GM10248 (cell line): ENCODE measurements at places on chromosomes 6 and 20.
A peak's percentile ranks its signal among the peaks of the same experiment; 100 is the strongest.

GRCh38 chr20:26169506-26169905 is 472.9 kb upstream of the ZNF337 start:
- no peak for DNase-seq

DNA sequence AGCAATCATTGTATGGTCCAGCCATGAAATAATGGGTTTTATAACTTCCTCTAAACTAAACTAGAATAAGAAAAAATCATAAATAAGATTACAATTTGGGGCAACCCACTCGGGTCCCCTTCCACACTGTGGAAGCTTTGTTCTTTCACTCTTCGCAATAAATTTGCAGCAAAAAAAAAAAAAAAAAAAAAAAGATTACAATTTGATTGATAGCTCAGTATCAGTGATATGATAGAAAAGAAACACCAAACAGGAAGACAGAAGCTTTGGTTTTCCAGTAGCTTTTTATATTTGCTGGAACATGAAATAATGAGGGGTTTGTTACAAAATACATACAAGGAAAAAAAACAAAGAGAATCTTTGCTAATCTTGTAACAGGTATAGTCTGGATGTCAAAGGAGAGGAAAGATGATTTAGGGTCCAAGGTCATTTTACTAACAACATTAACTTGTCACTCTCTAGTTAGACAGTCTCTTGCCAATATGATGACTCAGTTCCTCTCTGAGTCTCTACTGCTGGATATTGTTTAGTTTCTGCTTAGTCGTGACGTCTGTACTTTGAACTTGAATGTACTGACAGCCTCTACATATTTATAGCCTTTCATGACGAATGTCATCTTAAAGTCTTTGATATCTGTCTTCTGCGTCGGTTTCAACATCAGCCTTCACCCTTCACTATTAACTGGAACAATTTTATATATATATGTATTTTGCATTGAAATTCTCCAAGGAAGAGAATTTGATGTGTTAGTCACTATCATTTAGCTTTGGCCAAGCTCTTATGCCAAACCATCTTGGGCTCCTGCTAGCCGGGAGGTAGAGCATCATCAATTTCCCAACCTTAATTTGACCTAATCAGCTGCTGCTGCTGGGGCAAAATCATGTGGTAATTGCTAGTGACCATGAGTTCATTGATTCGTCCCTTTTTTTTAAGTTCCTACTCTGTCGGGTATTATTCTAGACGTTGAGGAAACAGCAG is 213.1 kb upstream of the STXBP5 start:
- no peak for DNase-seq

DNA sequence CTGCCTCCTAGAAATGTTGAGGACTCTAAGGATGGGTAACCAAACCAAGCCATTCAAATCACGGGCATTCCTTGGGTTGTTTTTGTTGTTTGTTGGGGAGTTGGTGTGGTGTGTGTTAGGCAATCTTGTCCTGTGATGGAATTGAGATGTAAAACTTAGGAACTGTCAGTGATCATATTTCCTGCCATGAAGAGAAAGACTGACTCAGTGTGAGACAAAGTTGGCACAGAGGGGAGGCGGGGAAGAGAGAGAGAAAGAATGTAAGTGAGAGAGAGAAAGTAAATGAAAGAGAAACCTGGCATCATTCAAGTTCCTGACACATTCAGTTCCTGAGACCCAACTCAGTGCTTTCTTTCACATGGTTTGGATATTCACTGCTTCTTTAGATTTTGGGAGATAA is 21.6 kb upstream of the FBXO30 start:
- DNase-seq: no peak

- peak; percentile 44 for DNase-seq
These were observed 53.9 kb upstream of the SCML4 start for GRCh38 chr6:107877968-107878367.

DNA sequence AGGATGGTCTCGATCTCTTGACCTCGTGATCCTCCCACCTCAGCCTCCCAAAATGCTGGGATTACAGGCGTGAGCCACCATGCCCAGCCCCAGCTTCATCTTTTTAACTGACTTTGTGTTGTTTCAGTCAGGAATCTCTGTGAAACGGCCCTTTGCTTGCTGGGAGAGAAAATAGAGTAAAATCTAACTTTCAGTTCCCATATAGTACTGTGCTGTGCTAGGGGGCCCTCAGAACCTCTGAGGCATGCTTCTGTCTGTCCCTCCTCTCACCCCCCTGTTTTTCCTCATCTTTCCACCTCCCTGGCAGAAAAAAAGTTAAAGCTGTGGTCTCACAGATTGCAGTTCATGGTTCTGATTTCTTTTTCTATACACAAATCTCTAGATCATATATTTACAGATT is 48.4 kb downstream of the LRP11 start:
- peak; percentile 49 for DNase-seq

DNA sequence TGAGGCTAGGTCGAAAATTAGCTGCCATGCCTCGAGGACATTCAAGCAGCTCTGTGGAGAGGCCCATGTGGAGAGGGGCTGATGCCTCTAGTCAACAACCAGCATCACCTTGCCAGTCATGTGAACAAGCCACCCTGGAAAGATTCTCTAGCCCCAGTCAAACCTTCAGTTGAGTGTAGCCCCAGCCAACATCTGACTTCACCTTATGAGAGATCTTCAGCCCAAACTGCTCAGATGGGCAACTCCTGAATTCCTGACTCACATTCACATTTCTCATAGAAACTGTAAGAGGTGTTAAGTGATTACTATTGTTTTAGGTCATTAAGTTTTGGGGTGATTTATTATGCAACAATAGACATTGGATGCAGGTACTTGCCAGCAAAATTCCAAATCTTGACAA is 44.9 kb downstream of the GJA10 start:
- DNase-seq: no peak

GRCh38 chr6:118718903-118719302 is 67.5 kb upstream of the CEP85L start:
- no peak for DNase-seq

DNA sequence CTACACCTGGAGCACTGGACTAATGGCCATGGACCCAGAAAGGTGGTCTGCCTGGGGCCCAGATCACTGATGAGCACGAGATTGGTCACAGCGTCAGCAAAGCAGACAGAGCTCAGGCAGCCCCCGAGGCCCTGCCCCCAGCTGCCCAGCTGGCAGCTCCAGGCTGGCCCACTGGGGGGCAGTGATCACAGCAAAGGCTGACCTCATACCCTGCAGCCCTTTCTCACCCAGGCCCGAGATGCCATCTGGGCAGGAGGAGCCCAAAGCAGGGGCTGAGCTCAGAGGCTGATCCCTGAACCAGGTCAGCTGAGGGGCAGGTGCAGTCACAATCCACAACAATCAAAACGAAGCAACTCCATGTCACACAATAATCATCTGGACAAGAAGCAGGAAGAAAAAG is 4.1 kb downstream of the MAP1LC3A start:
- DNase-seq: no peak

GRCh38 chr20:8524101-8525016 is 392.3 kb downstream of the PLCB1 start:
- no peak for DNase-seq

DNA sequence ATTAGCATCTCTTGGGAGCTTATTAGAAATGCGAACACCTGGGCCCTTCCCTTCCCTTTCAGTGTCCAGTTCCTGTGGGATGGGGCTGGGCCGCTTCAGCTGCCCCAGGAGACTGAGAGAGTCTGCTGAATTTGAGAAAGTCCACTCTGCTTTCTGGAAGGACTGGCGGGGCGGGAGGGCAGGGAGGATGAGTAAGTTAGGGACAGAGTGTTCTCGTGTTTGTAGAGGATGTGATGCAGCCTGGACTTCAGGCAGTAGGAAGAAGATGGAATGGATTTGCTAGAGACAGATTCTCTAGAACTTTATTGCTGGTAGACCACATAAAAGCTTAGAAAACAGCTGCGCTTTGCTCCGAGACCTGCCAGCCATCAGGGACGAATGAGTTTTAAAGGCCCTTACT is 1.1 kb upstream of the TULP4 start:
- DNase-seq: no peak

DNA sequence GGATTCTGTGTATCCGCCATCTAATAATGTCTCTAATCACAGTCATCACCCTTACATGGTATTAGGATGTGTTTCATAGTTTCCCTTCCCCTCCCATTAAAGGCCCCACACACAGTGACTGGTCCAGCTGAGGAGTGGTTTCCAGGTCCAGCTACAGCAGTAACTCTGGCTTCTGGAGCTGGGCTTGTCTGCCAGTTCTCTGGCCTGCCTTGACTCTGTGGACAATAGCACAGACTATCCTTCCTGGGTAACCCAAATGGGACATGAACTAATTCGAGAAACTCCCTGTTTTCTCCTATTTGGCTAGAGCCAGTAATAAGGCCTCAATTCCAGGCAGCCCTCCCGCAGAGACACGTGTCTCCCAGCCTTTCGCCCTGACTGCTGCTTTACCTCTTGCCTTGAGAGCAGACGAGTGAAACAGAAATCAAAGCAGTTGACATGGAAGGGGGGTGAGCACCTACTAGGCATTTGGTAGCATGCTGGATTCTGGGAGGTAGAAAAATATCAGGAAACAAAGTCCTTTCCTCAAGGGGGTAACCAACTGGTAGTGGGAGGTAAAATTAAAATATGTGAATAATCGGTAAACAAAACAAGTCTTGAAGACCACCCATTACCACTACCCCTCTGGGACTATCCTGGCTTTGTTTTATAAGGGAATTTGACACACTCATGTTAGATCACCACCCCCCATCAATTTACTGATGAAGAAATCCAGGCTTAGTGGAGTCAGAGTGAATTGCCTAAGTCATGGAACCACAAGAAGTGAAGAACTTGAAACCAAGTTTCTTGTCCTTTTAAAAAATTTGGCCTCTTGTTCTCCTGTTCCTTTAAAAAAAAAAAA is 1.2 kb downstream of the TRAF3IP2 start:
- no peak for DNase-seq

- no peak for DNase-seq
These were observed 25.6 kb upstream of the IL17A start for GRCh38 chr6:52160472-52161104.

DNA sequence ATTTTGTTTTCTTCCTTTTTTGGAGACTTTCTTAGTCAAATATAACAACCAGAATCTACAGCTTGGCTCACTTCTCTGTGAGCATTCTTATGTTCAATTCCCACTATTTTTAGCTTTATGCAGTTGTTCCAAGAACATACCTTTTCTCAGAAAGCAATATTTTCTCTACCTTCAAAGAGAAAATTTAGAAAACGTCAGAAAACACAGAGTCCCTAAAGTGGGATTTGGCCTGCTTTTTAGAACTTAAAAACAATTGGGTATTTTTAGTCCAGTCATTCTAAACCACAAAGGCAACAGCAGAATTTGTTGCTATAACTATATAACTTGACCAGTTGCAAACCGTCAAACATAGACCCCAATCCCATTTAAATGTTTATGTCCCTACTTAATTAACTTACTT is 133.1 kb downstream of the MOXD1 start:
- DNase-seq: no peak

- DNase-seq: no peak
These were observed 1111.4 kb upstream of the CITED2 start for GRCh38 chr6:140485740-140486449.
